ENCODE measurements at places on chromosomes 16 and 17.

GRCh38 chr16:28324235-28324886, 32.0 kb downstream of the SBK1 start:
- DNase-seq, result no peak

- no peak for DNase-seq
Observed at GRCh38 chr17:22337467-22337866, 645.1 kb downstream of the KCNJ18 start.

GRCh38 chr16:68275611-68276191, 11.4 kb downstream of the SLC7A6 start:
- DNase-seq, result peak; percentile 33

- no peak for DNase-seq
Observed at GRCh38 chr17:64540118-64540776, 33.5 kb downstream of the CEP95 start.

GRCh38 chr17:48439110-48439850, 9.3 kb upstream of the SKAP1 start:
- peak; percentile 60 for DNase-seq

DNA sequence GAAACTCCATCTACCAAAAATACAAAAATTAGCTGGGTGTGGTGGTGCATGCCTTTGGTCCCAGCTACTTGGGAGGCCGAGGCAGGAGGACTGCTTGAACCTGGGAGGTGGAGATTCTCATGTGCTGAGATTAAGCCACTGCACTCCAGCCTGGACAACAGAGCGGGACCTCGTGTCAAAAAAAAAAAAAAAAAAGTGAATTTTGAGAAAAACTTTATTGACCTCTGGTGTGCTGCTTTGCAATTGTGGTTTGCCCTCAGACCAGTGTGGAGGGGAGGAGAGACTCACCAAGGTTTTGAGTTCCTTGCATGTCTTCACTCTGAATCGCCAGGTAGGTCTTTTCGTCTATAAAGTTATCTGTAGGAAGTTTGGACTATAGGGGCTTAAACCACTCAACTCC, 145.2 kb downstream of the CPPED1 start:
- no peak for DNase-seq

DNA sequence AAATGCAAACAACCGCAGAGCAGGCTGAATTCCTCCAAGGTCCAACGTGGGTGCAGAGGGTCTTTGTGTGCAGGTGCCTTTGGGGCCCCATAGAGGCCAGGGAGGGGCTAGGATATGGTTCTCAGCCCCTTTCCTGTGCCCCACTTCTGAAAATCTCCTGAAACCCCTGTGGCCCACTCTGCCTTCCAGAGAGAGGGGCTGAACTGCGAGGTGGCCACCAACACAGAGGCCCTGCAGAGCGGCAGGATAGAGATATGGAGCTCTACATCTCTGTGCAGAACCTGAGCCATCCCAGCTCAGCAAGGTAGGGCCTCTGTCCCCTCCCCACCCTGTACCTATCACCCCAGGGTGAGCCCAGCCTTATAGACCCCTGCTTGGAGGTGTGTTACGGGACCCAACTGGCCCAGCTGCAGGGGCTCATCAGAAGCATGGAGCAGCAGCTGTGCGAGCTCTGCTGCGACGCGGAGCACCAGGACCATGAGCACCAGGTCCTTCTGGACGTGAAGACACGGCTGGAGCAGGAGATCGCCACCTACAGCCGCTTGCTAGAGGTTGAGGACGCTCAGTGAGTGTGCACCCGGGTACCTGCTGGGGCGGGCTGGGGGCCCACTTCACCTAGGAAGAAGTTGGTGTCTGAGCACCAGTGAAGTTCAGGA, 5.5 kb downstream of the USP6 start:
- DNase-seq, result no peak

GRCh38 chr17:8243827-8244226, 4.0 kb downstream of the CTC1 start:
- DNase-seq, result peak; percentile 14
